Keratinocyte (primary cell): ENCODE measurements at places on chromosomes 16 and 17.

DNA sequence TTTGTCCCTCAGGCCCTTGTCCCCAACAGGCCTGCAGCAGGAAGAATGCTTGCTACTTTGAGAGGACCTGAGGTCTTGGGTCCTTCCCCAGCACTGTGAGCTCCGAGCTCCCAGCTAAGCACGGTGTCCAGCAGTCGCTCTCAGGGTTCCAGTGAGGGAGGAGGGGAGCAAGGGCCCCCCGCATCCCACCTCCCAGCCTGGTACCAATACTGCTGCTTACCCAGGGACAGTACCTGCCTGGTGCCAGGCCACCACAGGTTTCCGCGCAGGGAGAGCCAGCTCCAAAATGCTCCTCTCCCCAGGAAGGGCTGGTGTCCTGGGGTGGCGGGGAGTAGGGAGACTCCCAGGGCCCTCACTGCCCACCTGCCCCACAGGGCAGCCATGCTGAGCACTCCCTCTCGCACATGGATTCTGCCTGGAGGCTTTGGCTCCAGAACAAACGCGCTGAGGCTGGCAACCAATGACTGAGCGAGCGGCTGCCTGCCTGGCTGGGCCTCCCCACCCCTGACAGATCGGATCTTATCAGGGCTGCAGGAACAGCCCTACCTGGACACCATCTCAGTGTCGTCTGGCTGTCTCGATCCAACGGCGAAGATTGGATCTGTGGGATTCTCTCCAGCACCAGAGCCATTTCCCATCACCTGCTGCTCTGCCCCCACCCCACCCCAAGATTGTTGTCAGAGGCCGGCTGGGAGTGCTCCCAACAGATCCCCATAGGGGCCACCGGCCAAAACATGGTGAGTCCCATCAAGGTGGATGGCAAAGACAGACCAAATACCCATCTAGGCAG, 2.4 kb downstream of the DOK4 start:
- no peak for DNase-seq
- no peak overlapping the region for H3K4me3 ChIP-seq
- H3K4me1 ChIP-seq: peaks cover 21% of the 10 kb centered on the region
- H3K27ac ChIP-seq: no peak overlapping the region
- H3K27me3 ChIP-seq: no peaks in the 10 kb centered on the region

DNA sequence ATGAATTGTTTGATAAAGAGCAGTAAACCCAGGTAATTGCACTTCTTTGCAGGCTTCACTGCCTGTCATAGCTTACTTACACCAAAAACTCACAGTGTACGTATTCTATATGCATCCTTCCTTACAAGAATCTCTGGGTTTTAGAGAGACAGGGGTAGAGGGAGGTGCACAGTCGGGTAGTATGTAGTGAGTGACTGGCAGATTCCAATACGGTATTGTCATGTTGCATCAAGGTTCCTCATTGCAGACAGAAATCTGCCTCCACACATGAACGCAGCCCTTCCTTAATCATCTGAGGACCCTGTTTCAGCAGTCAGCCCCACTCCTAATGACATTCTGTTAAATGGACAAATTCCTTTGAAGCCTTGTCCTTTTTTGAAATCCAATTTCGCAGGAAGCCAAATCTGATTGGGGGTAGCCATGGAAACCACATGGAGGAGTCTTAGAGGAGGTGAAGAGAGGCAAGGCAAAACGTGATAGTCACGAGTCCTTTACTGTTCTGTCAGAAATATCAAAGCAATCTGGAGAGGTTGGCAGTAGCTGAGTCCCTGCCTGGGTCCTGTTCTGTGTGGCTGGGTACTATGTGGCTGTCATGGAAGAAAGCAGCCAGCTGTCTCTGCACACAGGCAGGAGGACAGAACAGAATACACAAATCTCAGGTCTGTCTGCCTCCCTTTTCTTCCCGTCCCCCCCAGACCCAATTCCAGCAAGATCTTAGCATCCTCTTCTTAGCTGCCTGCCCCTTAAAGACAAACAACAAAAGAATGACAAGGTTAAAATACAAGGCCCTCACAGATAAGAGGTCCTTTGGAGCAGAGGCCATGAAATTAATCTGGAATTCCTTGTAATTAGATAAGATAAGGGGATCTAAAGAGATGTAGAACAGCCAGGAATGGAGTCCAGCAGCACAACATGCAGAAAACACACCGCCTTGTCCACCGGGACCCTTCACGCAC, 3.1 kb upstream of the SKAP1 start:
- no peaks in the 10 kb centered on the region for H3K36me3 ChIP-seq
- DNase-seq: no peak
- no peak overlapping the region for H3K4me3 ChIP-seq
- peaks cover 47% of the 10 kb centered on the region for H3K27me3 ChIP-seq
- H3K27ac ChIP-seq: no peak overlapping the region

- no peak for DNase-seq
- no peaks in the 10 kb centered on the region for H3K27me3 ChIP-seq
- H3K27ac ChIP-seq: peak overlapping the region; percentile 100
- peaks cover 18% of the 10 kb centered on the region for H3K4me1 ChIP-seq
- no peak overlapping the region for H3K4me3 ChIP-seq
Observed at GRCh38 chr17:43367737-43368242, 31.0 kb upstream of the ARL4D start.

GRCh38 chr16:57422026-57422944, 17.7 kb downstream of the CCL17 start:
- no peaks in the 10 kb centered on the region for H3K27me3 ChIP-seq
- no peak overlapping the region for H3K27ac ChIP-seq
- peaks cover 5% of the 10 kb centered on the region for H3K36me3 ChIP-seq
- H3K4me1 ChIP-seq: peaks cover 18% of the 10 kb centered on the region
- H3K4me3 ChIP-seq: no peak overlapping the region

GRCh38 chr17:80689129-80689619, 144.5 kb downstream of the RPTOR start:
- no peaks in the 10 kb centered on the region for H3K27me3 ChIP-seq
- no peak overlapping the region for H3K27ac ChIP-seq
- no peaks in the 10 kb centered on the region for H3K4me1 ChIP-seq
- no peak for DNase-seq

DNA sequence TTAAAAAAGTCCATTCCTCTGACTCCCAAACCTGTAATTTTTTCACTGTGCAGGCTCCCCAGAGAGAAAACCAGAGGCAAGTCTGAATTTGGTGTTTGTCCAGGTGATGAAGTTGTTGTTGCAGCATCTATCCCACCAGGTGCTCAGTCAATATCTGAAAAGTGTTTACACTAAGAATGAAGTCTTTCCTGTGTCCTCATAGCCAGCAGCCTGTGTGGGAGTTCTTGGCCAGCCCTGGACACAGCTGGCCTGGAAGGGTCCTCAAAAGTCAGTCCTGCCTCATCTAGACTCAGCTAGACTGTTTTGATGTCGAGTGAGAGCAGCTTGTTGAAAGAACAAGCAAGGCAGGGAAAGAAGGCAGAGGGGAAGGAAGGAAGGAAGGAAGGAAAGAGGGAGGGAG, 3.3 kb upstream of the PMP22 start:
- H3K4me1 ChIP-seq: peaks cover 3% of the 10 kb centered on the region
- no peaks in the 10 kb centered on the region for H3K36me3 ChIP-seq
- H3K27ac ChIP-seq: no peak overlapping the region
- no peak overlapping the region for H3K4me3 ChIP-seq
- DNase-seq: no peak
- peaks cover 10% of the 10 kb centered on the region for H3K27me3 ChIP-seq

GRCh38 chr16:89841275-89841674, 13.0 kb downstream of the SPIRE2 start:
- H3K27ac ChIP-seq: no peak overlapping the region
- no peak for DNase-seq
- H3K4me1 ChIP-seq: peaks cover 7% of the 10 kb centered on the region
- H3K36me3 ChIP-seq: no peaks in the 10 kb centered on the region
- peaks cover 3% of the 10 kb centered on the region for H3K27me3 ChIP-seq
- no peak overlapping the region for H3K4me3 ChIP-seq

DNA sequence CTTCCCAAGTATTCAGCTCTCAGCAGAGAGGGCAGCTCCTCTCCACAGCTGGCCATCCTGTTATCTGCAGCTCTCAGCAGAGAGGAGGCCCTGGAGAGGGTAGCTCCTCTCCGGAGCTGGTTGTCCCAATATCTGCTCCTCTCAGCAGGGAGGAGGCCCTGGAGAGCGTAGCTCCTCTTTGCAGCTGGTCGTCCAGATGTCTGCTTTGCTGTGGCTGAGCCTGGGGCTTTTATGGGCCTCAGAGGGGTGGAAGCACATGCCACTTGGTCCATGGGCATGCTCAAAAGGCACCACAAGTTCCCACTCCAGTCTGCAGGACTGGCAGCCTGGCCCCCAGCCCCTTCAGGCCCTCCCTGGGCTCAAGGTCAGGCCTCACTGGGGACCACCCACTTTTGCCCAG, 314.3 kb downstream of the KCNJ2 start:
- H3K27me3 ChIP-seq: no peaks in the 10 kb centered on the region
- no peak for DNase-seq
- no peaks in the 10 kb centered on the region for H3K4me1 ChIP-seq
- no peak overlapping the region for H3K4me3 ChIP-seq
- no peak overlapping the region for H3K27ac ChIP-seq

DNA sequence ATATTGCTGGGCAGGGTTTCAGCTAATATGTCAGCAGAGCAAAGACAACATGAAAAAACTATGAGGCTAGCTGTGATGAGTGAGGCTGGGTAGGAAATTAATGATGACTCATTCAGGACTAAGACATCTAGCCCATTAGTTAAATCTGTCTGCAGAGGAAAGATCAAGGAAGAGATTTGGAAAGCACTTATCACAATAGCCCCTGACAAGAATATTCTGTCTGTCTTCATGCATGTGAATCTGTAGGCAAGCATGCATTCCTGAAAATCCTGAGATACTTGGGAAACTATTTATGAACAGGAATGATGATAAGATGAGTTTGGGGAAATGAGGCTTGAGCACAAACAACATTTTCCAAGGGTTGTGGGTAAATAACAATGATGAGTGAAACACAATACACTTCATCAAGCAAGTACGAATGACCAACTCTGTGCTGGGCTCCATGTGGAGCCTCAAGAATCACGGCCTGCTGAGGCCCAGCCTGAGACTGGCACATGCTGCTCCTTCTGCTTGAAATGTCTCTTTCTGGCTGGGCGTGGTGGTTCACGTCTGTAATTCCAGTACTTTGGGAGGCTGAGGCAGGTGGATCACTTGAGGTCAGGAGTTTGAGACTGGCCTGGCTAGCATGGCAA, 96.5 kb upstream of the ASIC2 start:
- DNase-seq: no peak
- H3K27ac ChIP-seq: no peak overlapping the region
- no peaks in the 10 kb centered on the region for H3K4me1 ChIP-seq
- H3K36me3 ChIP-seq: no peaks in the 10 kb centered on the region
- H3K27me3 ChIP-seq: no peaks in the 10 kb centered on the region

DNA sequence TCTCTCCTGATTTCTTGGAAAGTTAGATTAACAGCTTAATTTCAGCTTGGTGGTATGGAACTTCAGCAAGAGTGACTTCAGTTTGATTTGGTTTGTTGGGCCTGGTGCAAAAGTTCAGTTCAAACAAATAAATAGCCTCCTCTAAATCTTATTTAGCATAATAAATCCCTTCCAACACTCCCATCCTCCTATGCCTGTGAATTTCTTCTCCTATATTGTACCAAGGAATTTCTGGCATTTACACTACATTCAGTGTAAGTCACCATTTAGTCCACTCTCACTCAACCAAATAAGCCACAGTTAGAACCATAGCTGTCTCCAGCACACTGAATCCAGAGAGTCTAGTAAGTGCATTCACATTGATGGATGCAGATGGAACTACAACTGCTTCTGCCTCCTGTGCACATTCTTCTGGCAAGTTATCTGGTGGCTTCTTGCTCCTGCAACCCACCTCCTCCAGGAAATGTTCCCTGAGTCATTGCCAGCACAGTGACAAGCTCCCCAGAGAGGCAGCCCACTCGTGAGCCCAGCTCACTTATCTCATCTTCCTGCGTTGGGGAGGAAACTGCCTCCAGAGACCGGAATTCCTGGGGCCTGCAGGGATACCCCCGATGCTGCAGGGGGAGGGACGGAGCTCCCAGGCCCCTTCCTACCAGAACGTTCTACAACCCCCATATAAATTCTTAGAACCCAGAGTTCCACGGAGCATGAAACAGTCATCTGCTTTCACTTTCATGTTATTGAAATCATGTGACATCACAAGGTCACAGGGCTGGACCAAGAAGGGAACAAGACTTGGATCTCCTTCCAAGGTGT, 318.3 kb downstream of the PHKB start:
- no peak for DNase-seq
- H3K27me3 ChIP-seq: peaks cover 5% of the 10 kb centered on the region
- no peaks in the 10 kb centered on the region for H3K4me1 ChIP-seq
- no peak overlapping the region for H3K27ac ChIP-seq
- H3K4me3 ChIP-seq: no peak overlapping the region

DNA sequence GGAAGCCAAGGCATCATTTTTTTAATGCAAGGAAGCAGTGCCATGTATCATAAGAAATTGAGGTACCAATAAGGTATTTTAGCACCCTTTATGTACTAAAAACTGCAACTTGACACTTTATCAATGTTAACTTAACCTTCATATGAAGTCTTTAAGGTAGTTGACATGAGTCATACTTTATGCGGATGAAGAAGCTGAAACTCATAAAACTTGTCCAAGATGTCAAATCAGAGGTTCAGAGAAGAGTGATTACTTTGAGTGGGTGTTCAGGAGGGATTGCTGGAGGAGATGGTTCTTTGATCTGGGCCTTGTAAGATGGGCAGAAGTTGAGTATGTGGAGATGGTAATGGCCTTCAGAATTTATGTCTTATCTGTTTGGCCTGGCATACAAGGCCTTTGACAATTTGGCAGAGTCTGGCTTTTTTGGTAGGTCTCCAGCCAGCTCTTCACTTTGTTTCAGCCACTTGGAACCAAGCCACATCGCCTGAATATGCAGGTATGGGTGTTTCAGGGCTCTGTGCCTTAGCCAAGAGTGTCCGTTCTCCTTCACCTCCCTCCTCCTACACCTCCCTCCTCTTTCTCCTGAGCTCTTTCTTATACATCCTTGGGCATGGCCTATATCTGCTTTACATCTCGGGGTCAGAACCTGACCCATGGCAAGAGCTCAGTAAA, 23.7 kb downstream of the YPEL2 start:
- no peak for DNase-seq
- peaks cover 6% of the 10 kb centered on the region for H3K4me1 ChIP-seq
- H3K27ac ChIP-seq: no peak overlapping the region

GRCh38 chr16:22214889-22215288, 8.8 kb downstream of the EEF2K start:
- no peak for DNase-seq
- H3K4me3 ChIP-seq: no peak overlapping the region
- H3K36me3 ChIP-seq: peaks cover 7% of the 10 kb centered on the region
- no peak overlapping the region for H3K27ac ChIP-seq
- peaks cover 4% of the 10 kb centered on the region for H3K4me1 ChIP-seq

- peaks cover 7% of the 10 kb centered on the region for H3K27me3 ChIP-seq
- no peak for DNase-seq
- H3K4me1 ChIP-seq: no peaks in the 10 kb centered on the region
- no peaks in the 10 kb centered on the region for H3K36me3 ChIP-seq
- H3K4me3 ChIP-seq: no peak overlapping the region
Observed at GRCh38 chr16:10688291-10688690, 6.4 kb downstream of the TEKT5 start.

GRCh38 chr17:46097497-46097896, 95.7 kb downstream of the KANSL1 start:
- no peak overlapping the region for H3K27ac ChIP-seq
- peaks cover 9% of the 10 kb centered on the region for H3K4me1 ChIP-seq
- peaks cover 4% of the 10 kb centered on the region for H3K36me3 ChIP-seq
- DNase-seq: no peak

- no peak for DNase-seq
- H3K27ac ChIP-seq: no peak overlapping the region
- H3K4me1 ChIP-seq: peaks cover 9% of the 10 kb centered on the region
- no peaks in the 10 kb centered on the region for H3K27me3 ChIP-seq
Observed at GRCh38 chr17:61352408-61352770, 47.3 kb upstream of the TBX2 start.
